ENCODE measurements at places on chromosomes 11 and 22.

DNA sequence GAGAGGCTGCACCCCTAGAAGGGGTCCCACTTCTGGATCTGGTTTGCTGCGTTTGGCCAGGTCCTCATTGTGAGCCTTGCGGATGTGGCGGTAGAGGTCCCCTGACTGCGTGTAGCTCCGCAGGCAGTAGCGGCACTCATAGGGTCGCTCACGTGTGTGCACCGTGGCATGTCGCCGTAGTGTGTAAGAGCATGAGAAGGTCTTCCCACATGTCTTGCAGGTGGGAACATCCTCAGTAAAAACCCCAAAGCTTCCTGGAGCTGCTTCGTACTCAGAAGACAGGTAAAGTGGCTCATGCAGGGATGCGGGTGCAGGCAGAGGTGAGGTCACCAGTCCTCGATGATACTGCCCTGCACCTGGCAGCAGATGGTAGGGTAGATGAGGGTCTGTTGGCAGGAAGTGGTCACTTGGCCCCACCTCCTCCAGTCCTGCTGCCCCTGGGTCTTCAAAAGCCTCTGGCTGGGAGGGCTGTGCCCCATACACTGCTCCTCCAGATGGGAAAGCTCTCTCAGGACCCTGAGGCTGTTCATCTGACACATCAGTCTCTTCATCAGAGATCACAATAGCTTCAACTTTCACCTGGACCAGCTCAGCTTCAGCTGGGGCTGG, 1.7 kb downstream of the ZBTB3 start:
- no peak for DNase-seq

DNA sequence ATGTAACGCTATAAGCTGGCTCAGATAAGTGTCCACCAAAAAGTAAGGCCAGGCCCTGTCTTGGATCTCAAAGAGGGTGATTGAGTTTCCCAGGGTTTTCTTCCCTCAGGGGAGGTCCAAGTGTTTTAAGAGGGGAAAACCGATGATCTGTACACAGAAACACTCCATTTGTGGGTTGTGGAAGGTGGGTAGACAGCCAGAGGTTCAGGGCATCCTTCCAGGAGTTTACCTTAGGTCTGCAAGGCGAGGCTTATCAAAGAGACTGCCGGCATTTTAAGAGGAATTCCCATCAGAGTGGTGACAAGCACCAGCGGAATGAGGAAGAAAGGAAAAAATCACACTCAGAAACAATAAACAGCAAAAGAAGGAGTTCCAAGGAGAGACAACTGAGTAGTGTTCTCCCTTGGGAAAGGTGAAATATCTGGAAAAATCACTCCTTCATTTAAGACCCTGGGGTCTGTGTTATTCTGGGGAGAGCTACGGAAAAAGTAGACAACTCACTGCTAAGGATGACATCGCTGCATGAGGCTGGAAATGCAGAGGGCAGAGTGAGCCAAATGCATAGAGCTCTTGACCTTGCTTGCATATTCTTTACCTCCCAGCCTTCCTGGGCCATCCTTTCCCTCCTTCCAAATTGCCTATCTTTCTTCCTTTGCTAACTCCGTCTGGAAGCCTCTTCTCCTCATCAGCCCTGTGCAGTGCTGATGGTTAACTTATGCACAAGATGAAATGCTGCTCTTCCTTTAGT, 22.1 kb upstream of the MMP7 start:
- no peak for DNase-seq

DNA sequence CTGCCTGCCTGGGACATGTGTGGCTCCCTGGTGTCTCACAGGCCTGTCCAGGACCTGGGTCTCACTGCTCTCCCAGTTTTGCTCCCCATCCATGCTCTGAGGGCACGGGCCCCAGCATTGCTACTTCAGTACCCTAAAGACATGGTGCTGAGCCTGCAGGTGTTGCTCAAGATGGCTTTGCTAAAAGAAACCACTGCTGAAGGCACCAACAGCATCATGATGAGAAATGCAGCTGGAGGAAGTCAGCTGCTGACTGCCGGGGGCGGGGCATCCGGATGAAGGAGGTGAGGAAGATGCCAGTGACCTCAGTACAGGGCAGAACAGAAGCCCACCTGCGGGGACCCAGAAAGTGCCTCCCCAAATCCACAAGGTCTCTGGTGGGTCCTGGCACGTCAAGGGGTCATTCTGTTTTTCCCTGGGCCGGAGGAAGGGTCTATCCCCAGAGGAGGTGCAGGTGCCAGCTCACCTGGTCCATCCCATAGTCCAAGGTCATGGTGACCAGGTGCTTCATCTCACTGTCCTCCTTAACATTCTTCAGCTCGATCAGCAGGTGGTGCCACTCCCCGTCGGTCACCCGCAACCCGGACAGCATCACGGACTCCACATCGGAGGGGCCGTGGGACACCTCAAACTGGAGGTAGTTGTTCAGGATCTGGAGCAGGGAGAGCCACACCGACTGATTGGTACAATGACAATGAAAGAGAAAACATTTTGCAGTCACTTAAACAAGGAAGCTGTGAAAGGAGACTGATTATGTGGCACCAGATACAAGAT, 63.9 kb downstream of the TRMU start:
- no peak for DNase-seq

- DNase-seq, result no peak
Measured at GRCh38 chr11:103961010-103961409, 75.4 kb upstream of the DDI1 start.

DNA sequence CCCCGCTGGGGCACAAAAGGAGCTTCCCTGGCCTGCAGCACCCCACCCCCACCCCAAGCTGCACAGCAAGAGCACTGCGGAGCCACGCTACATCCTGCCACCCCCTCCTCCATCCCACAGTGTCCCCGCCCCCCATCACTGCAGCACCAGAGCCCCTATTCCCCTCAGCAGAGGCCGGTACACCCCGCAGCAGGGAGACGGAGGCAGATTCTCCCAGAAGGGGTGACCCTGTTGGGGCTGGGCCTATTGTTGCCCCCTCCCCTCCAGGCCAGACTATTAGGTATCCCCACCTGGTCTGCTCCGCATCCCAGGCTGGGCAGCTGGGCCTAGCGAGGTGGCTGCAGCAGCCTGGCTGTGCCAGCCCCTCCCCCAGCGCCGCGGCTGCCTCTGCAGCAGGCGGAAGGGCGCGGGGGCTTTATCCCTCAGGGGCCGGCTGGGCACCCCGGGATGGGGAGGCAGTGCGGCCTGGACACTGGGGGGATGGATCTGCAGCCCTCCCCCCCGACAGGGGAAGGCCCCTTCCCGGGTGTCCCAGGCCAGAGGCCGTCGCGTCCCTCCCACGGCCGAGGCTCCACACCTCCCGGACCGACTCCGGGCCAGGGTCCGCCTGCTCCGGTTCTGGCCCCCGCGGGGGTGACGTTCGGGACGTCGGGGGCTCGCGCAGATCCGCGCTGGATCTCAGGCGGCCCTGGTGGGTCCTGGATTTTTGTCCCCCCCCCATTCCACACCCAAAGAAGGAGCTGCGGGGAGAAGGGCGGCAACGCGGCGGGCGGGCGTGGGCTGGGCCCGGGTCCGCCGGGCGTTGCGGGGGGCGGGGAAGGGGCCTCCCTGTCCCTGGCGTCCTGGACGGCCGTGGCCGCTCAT, 943 bp downstream of the DUSP8 start:
- no peak for DNase-seq

GRCh38 chr22:39674536-39674935, 104.0 kb downstream of the CACNA1I start:
- DNase-seq, result no peak

DNA sequence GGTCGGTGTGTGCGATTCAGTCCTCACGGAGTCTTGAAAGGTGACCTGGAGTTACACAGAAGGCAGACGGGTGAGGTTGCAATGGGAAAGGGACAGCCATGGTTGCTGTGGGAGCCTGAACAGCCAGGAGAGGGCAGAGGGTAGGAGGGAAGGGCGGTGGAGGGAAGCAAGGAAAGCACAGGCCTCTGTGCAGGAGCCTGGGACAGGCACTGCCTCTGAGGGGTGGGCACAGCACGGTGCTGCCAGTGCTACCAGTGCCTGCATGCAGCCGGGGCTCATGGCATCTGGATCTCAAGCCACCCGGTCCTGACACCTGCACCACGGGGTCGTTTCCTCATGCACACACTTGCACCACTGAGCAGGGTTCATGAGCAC, 401.0 kb downstream of the TBC1D22A start:
- DNase-seq, result no peak

DNA sequence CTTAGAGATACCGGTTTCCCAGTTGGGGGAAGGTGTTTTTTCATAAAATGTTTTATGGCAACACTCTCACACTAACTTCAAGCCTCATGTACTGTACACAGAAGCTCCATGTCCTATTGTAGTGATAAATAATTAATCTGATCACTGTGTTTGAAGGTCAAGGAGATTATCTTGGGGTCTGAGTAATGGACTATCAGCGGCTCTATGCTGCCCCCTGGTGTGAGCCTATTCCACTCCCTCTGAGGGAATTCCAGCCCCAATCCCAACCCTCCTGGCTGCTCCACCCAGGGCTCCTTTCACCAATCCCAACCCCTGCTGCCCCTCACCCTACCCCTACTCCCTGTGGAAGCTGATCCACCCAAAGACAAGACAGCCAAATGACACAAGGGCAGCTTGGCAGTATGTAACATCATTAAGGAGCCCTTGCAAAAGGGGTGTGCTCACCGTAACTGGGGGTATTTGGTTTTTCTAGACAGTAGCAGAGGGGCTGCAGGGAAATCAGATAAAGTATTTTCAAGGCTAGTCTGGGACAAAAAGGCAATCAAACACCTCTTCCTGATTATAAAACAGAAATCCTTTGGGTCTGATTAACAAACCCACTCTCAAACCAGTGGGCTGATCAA, 22.3 kb downstream of the HPS4 start:
- peak; percentile 60 for DNase-seq

GRCh38 chr22:22408731-22409696, 99.5 kb downstream of the ZNF280B start:
- DNase-seq, result no peak

GRCh38 chr22:42368379-42369249, 63.6 kb downstream of the NFAM1 start:
- DNase-seq, result peak; percentile 21

GRCh38 chr22:32587449-32587848, 112.8 kb downstream of the FBXO7 start:
- DNase-seq, result no peak

DNA sequence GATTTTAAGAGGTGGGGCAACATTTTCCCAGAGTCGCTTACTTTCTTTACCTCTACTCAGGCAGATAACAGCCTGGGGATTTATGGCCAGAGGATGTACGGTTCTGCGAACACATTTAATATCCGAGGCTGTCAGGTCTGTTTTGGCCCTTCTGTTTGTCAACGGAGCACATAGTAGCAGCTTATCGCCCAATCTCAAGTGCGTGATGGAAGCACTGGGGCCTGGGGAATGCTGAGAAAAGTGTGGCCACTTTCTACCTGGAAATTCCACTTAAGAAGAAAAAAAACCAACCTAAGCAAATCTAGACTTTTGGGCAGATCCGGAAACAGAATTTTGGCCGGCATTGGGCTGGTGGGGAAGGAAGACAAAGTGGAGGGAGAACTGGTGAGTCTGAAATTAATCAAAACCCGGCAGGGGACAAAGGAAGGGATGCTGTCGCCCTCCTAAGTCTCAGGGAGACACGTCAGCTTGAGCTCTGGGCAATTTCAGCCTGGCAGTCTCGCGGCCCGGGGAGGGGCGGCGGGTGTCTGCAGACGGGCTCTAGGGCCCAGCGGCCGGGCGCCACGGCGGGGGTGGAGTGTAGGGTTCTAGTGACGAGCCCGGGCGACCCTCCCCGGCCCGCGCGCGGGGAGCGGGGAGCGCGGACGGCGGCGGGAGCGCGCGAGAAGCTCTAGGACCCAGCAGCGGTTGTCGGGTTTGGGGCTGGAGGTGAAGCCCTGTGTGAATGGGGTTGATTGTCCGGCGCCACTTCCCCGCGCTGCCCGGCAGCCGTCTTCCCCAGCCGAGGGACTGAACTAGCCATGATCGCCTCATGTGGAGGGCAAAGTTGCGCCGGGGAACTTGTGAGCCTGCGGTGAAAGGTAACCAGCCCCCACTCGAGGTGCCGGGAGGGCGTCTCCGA, at the start of gene AMOTL1:
AMOTL1 (plus strand) TSS at position 656 of the 901 bp plus-strand sequence; CDS start at position 812, 156 bp downstream.
- DNase-seq, result peak; percentile 5

DNA sequence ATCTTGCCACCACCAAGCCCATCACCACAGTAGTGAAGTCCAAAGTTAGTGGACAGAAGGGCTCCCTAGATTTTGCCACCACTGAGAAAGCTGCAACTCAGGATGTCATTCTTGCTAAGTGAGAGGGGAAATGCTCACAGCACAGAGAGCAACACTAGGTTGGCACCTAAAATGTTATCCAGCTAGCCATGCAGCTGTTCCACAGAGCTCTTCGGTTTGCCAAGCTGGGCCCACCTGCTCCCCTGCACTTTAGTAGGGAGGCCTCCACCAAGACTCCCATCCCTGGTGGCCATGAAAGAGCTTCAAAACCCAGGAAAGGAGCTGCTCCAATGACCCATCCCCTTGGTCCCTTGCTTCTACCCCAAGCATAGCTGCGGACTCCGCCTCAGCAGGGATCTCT, 63.8 kb downstream of the TRIM29 start:
- DNase-seq, result no peak
